ENCODE measurements at places on chromosomes 12 and 14.
A peak's percentile ranks its signal among the peaks of the same experiment; 100 is the strongest.

GRCh38 chr12:90653040-90653439 lies 301.9 kb downstream of the CCER1 start:
- no peak for DNase-seq

DNA sequence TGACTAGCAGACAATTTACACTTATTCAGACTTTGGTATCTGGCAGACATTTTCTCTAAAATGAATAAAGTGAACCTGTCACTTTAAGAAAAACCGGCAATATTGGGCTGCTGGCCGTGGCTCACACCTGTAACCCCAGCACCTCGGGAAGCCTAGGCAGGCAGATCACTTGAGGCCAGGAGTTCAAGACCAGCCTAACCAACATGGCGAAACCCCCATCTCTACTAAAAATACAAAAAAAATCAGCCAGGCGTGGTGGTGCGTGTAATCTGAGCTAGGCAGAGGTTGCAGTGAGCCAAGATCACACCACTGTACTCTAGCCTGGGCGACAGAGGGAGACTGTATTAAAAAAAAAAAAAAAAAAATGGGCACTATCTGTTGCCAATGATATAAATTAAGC lies 11.5 kb downstream of the DUSP16 start:
- DNase-seq: no peak

- no peak for DNase-seq
Observed at GRCh38 chr12:52327830-52328500, 6.8 kb upstream of the KRT83 start.

GRCh38 chr14:96486705-96487104 lies 15.5 kb upstream of the PAPOLA start:
- DNase-seq: no peak

- peak; percentile 40 for DNase-seq
Observed at GRCh38 chr12:11981121-11981733, 89.5 kb upstream of the BCL2L14 start.

DNA sequence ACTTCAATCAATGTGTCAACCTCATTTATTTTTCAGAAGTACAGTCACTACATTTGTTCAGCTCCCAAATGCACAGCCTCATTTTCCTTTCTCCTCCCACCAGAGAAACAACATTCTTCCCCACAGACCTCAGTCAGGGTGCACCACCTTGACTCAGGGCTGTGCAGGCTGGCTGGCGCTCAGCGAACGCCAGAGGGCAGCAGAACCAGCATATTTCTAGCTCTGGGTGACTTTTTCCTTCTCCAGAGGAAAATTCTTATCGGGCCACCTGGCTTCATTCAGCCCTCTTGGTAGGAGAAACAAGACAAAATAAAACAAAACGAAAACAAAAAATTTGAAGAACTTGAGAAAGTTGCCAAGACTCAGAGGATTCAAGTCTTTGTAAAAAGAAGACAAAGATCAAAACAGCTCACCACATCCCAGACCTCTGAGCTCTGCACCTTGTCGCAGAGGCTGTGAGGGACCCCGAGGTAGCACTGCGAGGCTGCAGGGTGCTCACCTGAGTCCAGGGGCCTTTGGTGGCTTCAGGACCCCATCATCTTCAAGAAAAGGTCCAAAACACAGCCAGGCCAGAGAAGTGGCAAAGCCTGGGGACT lies 33.7 kb downstream of the PAH start:
- peak; percentile 34 for DNase-seq

DNA sequence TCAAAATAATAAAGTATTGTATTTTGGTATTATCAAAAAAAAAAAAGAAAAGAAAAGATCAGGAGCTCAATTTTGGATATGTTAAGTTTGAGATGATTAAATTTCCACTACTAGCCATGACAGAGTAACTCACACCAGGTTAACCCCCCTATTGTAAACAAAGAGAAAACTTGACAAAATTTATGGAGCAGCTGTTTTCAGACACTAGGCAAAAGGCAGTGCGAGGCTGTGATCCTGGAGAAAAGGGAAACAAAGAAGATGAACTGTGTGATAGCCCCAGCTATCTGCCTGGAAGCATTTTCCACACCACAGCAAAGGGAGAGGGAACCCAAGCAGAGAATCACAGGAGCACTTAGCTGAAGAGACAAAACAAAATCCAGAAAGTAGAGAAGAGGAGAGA lies 145.0 kb downstream of the KIF21A start:
- no peak for DNase-seq

DNA sequence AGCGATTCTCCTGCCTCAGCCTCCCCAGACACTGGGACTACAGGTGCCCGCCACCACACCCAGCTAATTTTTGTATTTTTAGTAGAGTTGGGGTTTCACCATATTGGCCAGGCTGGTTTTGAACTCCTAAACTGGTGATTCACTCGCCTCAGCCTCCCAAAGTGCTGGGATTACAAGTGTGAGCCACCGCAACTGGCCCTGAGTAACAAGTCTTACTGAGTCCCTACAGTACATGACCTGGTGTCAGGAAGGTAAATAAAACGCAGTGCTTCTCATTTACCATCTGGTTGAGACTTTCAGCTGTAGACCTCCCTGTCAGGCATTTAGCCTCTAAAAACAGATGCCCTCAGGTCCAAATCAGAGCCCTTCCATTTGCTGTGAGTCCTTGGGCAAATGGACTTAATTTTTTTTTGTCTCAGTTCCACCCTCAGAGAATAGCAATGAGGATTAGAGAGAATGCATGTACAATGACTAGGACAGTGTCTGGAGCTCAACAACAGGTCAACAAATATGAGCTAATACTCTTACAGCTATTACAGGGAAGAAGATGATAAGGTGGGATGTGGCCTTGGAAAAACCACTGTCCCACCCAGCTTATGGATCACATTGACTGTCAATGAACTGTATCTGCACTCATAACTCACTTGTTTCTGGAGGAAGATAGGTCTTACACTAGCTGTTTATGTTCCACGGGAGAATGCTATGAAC lies 70.5 kb downstream of the PHLDA1 start:
- no peak for DNase-seq

GRCh38 chr14:52898496-52898895 lies 52.4 kb downstream of the FERMT2 start:
- no peak for DNase-seq

- no peak for DNase-seq
Observed at GRCh38 chr14:78253986-78254385, 83.8 kb downstream of the NRXN3 start.

DNA sequence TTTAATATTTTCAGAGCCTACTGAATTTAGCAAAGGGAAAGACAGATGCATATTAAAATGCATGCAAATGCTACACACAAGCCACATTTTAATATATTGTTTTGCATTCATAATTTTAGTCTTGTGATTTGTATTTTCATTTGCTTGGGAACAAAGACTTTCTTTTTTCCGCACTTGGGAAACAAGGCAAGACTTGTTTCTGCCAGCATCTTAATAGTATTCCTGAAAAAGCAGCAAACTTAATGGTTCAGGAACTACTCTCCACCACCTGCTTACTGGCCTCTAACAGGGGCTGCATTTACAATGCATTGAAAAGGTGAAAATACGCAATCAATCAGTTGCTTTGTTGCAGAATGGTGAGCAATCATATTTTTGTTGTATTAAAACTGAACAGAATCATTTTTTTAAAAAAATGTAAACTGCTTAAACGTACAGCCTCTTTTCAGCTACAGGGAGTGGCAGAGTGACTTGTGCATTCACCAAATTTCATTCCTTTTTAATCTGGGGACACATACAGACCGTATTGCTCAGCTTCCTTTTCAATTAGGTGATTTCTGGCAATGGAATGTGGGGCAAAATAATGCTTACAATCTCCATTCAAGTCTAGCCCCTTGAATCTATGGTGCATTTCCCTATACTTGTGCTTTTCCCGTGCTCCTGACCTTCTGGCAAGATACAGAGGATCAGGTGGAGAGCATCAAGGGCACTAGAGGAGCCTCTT lies 144.1 kb upstream of the BTG1 start:
- DNase-seq: no peak

GRCh38 chr12:57005980-57006808 lies at the start of gene ZBTB39:
Gene ZBTB39 (minus strand): TSS chr12:57006546. CDS start chr12:57004917, 1,629 bp downstream.
- peak; percentile 64 for DNase-seq

- no peak for DNase-seq
Observed at GRCh38 chr12:31362115-31362758, 36.3 kb upstream of the SINHCAF start.

DNA sequence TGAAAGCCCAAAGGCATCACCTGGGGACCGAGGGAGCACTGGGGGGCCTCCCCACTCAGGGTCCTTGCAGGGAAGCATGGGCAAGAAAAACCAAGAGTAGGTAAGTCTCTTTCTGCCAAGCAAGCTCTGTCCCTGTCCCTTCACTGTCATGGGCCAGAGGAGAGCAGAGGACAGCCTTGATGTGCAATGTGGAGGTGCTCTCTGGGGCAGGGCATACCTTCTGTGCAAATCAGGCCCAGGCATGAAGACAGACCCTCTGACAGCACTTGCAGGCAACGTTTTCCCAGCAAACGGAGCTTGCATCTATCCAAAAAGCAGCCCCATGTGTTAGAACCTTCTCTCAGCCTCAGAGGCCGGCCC lies 192.5 kb upstream of the PWP1 start:
- DNase-seq: no peak

GRCh38 chr12:117111821-117112595 lies 12.8 kb upstream of the TESC start:
- DNase-seq: no peak

- DNase-seq: no peak
Observed at GRCh38 chr12:53265783-53266182, 2.3 kb upstream of the ESPL1 start.

DNA sequence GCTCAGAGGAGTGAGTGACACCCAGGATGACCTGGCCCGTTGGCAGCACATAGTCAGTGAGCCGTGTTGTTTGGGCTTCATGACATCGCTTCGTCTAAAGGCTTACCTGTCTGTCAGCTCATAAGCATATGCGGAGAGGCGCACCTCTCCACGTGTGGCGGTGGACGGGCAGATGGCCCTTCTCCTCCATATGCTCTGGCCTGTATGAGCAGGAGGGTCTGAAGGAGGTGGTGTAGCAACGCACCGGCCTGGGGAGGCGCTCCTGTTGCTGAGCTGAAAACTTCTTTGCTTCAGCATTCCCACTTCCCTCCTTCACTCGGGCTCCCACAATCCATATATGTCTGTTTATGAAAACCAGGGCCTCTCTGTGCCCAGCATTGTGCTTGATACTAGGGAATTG lies 186.1 kb downstream of the TSPAN9 start:
- DNase-seq: no peak

- DNase-seq: no peak
Observed at GRCh38 chr14:24179961-24180796, 8.3 kb downstream of the REC8 start.

- DNase-seq: no peak
Observed at GRCh38 chr12:4432878-4433744, 12.5 kb downstream of the FGF6 start.

- no peak for DNase-seq
Observed at GRCh38 chr14:28088125-28088524, 678.5 kb upstream of the FOXG1 start.

DNA sequence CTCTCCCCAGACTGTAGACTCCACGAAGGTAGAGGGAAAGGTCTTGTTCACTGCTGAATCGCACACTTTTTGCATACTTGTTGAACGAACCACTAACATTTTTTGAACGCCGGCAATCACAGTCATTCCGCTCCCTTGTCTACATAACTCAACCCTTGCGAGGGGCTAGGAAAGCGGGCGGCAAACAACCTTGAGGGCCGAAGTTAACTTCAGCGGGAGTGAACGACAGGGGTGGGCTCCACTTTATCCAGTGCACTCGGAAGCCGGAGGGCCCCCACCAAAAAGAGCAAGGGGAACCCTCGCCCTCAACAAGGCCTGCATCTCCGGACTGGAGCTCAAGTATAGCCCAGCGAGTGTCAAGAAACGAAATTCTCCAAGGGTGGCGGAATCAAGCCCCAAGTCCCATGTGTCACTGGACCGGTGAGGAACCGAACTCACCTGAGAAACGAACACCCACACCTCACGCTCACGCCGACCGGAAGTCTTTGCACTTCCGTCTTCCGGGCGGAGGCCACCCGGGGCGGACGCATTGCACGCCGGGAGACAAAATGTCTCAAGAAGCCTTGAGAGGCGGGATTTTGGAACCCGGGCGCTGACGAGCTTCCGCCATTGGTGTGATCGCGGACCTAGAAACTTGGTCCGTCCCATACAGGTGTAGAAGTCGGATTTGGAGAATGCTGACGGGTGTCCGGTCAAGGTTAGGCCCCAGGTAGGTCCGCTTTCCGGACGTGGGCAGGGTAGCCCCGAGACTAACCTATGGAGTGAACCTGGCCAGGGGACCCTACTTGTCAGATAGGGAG lies at the start of gene LLPH:
Gene LLPH (minus strand): TSS at position 484 of the 800 bp plus-strand sequence. CDS start 1,644 bp downstream, outside the sequence.
- peak; percentile 81 for DNase-seq

DNA sequence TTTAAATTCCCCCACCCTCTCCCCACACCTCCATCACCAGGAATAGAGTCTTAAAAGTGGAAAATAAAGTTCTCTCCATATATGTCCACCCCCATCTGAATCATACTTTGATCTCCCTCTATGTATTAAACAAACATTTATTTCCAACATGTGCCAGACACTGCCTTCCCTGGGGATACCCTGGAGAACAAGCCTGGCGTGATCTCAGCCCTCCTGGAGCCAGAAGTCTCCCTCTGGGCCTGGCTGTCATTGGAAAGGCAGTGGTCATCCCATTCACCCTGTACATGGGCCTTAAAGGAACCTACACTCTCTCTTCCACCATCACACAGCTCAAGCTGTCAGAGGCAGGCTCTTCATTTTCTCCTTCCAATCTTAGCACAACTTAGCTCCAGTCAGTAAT lies 143.6 kb downstream of the EMP1 start:
- no peak for DNase-seq

DNA sequence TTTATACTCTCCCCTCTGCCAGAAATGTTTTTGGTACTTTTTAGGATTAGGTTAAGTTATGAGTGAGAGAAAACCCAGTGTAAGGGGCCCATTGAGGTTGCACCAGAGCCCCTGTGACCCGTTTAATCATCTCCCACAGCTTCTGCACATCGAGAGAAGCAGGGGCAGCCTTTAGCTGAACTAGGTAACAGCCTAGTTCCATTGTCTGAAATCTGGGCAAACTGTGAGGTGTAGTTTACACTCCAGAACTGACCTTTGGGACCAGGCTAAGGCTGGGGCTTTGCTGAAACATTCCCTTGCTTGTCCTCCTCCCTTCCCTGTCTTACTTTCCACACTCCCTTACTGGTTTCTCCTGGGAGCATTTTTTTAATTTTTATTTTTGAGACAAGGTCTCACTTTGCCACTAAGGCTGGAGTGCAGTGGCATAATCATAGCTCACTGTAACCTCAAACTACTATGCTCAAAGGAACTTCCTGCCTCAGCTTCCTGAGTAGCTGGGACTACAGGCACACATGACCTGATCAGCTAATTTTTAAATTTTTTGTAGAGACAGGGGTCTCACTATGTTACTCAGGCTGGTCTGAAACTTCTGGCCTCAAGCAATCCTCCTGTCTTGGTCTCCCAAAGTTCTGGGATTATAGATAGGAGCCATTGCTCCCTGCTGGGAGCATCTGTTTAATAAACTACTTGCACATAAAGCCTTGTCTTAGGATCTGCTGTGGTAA lies 25.9 kb upstream of the DHRS2 start:
- DNase-seq: no peak

GRCh38 chr14:20456971-20457370 lies 1.9 kb downstream of the APEX1 start:
- no peak for DNase-seq

GRCh38 chr14:68516342-68516741 lies 276.5 kb downstream of the ZFP36L1 start:
- no peak for DNase-seq

GRCh38 chr12:52209321-52209720 lies 17.5 kb upstream of the KRT80 start:
- no peak for DNase-seq
